ENCODE measurements at places on chromosomes 11 and 22.

GRCh38 chr11:81852896-81853295 is 880.8 kb downstream of the FAM181B start:
- no peak for DNase-seq

DNA sequence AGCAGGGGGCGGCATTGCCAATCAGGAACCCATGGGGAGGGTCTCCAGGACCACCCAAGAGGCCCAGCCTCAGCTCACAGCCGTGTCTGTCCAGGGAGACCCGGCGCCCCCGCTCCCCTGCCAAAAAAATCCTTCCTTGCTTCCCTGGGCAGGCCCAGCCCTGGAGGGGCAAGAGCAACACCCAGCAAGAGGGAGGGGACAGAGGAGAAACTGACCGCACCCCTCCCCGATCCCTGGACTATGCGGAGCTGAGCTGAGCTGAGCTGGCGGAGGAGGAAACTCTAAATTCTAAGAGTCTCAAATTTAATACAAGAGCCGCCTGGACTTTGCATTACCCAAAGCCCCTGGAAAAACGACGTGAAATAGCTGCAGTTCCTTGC is 52.0 kb upstream of the SHISAL1 start:
- no peak for DNase-seq

DNA sequence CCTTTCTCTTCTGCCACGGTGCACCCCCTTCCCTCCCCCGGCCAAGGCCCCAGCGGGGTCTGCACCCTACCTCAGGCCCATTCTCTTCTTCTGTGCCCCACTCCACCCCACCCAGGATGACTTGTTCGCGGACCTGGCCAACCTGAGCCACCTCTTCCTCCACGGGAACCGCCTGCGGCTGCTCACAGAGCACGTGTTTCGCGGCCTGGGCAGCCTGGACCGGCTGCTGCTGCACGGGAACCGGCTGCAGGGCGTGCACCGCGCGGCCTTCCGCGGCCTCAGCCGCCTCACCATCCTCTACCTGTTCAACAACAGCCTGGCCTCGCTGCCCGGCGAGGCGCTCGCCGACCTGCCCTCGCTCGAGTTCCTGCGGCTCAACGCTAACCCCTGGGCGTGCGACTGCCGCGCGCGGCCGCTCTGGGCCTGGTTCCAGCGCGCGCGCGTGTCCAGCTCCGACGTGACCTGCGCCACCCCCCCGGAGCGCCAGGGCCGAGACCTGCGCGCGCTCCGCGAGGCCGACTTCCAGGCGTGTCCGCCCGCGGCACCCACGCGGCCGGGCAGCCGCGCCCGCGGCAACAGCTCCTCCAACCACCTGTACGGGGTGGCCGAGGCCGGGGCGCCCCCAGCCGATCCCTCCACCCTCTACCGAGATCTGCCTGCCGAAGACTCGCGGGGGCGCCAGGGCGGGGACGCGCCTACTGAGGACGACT is 15.9 kb downstream of the RTN4RL2 start:
- peak; percentile 16 for DNase-seq

DNA sequence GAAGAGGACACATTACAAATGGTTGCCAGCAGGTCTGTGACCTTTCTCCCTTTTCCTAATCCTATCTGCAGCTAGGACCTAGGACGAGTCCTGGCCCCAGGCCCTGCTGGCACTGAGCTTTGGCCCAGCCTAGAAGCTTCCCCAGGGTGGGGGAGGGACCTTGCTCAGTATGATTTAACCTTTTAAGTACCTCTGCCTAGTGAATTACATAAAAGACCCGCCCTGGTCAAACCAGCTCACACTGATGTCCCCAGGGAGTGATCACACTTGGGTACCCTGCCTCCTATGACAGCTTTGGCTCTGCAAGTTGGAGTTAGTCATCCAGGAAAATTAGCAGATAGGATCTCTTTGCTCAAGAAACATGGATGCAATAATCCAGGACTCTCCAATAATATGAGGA is 21.9 kb downstream of the ASCC2 start:
- no peak for DNase-seq

- no peak for DNase-seq
Observed at GRCh38 chr11:10498022-10498400, 42.9 kb downstream of the AMPD3 start.

- no peak for DNase-seq
Observed at GRCh38 chr11:84260862-84261261, 974.7 kb upstream of the CCDC90B start.

- no peak for DNase-seq
Observed at GRCh38 chr22:38954414-38955043, 2.9 kb upstream of the APOBEC3A start.

DNA sequence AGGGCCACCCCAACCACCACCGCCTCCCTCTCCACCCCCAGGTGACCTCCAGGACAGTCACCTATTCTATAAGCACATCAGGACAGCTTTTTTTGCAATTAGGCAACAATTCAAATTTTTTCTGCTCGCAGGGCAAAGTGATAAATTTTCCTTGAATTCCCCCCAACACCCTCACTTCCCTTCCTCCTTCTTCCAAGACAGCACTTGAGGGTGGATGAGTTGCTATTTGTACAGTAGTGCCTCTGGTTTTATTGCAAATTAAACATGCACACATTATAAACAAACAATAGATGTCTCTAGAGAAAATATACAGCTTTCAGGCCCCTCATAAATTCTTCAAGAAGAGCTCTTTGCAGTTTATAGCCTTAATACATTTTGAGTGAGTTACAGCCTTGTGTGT is 80.9 kb upstream of the USP47 start:
- DNase-seq, result no peak

GRCh38 chr22:36923131-36923788 is 9.8 kb downstream of the CSF2RB start:
- no peak for DNase-seq

GRCh38 chr11:22635689-22636088 is 10.1 kb upstream of the FANCF start:
- no peak for DNase-seq

- DNase-seq, result no peak
Observed at GRCh38 chr22:39332441-39333064, 13.1 kb upstream of the RPL3 start.

DNA sequence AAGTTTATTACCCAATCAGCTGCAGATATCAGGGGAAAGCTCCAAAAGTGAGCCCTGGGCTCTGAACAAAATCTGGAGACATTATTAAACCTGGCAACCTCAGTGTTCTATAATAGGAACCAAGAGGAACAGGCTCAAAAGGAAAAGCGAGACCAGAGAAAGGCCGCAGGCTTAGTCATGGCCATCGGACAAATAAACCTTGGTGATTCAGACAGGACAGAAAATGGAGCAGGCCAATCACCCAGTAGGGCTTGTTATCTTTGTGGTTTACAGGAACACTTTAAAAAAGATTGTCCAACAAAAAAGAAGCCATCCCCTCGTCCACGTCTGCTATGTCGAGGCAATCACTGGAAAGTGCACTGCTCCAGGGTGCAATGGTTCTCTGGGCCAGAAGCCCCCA is 7.7 kb upstream of the PANX1 start:
- DNase-seq, result no peak

- no peak for DNase-seq
Observed at GRCh38 chr11:17687946-17688670, 31.3 kb upstream of the MYOD1 start.

DNA sequence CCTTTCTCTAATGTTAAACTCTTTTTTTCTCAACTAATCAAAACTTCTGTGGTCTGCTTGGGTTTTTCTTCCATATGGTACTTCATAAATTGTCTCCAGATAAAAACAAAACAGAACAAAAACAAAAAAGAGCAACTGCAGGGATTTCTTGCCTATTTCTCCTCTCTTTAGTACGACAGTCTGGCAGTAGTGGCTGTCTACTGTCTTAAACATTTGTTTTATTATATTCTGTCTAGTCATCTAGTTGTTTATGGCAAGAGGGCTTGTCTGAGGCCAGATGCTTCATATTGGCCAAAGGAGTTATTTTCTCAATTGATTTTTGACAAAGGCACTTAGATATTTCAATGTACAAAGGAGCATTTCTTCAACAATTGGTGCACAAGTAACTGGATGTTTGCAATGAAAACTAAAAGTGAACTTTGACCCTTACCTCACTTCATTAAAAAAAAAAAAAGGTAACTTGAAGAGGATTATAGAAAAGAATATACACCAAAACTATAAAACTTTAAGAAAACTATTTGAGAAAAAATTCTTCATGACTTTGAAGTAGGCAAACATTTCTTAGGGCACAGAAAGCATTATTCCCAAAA is 404.2 kb downstream of the LUZP2 start:
- DNase-seq, result no peak

GRCh38 chr22:43889201-43889859 is 2.5 kb downstream of the PNPLA5 start:
- no peak for DNase-seq

GRCh38 chr11:44224867-44225501 is 85.0 kb downstream of the ALX4 start:
- no peak for DNase-seq

DNA sequence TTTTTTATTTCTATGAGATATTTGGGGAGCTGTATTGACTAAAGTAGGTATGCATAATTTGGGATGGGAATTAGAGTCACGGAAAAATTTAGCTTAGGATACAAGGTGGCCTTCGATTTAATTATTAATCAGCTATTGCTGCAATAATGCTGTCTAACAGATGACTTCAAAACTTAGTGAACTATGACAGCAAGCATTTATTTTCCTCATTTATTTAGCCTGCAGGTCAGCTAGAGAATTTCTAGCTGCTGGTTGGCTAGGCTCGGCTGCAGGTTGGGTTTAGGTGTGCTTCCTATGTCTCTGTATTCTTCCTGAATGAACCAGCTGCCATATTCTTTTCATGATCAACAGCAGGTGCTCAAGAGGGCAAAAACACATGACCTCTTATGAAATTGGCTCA is 181.8 kb upstream of the RAG2 start:
- no peak for DNase-seq

DNA sequence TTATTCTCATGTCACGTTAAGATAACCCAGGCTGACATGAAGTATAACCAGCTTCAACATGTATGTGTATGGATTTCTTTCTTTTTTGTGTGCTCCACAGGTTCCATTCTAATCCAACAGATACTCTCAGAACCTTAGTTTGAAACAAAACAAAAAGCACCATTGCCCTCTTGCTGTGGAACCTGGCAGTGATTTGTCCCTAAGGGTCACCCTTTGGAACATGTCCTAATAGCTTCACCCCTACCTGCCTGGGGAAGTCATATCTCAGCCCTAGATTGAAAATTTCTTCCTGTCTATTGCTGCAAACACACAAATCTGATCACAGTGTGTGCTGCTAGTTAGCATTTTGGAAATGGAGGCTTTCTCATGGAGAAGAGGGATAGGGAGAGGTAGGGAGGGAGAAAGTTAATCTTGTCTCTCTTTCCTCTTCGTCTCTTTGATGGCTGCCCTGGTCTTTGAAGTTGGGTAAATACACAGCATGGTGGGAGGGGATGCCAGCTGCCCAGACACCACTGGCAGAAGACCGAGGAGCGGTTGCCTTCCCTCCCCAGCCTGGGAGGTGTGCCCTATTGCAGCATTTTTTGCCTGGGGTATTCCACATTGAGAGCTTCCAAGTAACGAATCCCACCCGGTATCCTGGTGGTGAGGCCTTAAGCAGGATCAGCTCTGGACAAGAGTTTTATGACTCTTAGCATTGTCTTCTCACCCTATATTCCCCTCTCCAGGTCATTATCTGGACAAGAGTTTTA is 11.6 kb upstream of the CADM1 start:
- no peak for DNase-seq

- DNase-seq, result peak; percentile 40
Observed at GRCh38 chr11:72589802-72590761, 84.1 kb downstream of the PDE2A start.

- DNase-seq, result no peak
Observed at GRCh38 chr11:112255067-112255720, 5.5 kb downstream of the PLET1 start.

- DNase-seq, result no peak
Observed at GRCh38 chr11:6297831-6298230, 22.5 kb downstream of the CAVIN3 start.

- no peak for DNase-seq
Observed at GRCh38 chr11:69669486-69669885, 5.7 kb downstream of the LTO1 start.

GRCh38 chr11:119339589-119340334 is 921 bp downstream of the C1QTNF5 start:
- DNase-seq, result no peak

DNA sequence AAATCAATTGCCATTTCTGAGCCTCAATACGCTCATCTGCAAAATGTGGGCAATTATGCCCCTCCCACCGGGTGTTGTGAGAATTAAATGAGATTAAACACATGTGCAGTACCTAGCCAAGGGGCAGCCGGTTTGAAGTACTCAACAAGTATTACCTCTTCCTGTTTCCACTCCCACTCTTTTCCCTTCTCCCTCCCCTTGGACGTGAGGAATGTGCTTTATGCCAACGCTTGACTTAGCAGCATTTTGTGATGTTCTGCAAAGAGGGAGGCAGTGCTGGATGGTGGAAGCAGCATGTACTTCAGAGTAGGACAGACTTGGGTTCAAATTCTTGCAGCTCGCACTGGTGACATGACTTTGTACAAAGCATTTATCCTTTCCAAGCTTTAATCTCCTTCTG is 306.0 kb downstream of the BUD13 start:
- DNase-seq, result no peak

DNA sequence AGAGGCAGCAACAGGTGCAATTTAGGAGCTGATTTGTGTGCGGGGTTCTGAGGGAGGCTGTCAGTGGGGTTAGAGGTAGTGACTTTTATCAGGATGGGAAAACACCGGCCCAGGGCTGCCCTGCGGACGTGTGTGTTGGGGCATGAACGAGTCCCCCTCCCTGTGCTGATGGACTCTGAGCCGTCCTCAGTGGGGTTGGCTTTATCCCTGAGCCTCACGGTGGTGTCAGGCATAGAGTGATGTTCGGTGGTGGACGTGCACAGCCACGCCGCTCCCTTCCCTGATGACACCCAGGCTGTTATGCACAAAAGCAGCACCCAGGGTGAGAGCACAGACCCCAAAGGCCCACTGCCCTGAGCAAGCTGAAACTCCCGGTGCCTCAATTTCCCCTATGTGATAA is 809.1 kb downstream of the BRD1 start:
- DNase-seq, result no peak

- DNase-seq, result no peak
Observed at GRCh38 chr22:31938296-31938695, 6.0 kb upstream of the YWHAH start.

GRCh38 chr22:49451070-49451840 is 376.4 kb downstream of the BRD1 start:
- DNase-seq, result no peak

DNA sequence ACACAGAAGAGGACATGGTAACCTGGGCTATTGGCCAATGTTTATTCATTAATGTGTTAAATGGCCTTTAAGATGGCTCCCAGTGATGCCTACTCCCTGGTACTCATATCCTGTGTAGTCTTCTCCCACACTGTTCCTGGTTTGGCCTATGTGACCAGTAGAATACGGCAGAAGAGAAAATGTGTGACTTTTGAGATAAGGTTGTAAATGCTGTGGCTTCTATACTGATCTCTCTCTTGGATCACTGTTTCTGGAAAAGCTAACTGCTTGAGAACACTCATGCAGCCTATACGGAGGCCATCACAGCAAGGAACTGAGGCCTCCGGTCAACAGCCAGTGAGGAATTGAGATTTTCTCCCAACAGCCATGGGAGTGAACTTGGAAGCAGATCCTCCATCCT is 24.1 kb downstream of the MAML2 start:
- DNase-seq, result no peak

- DNase-seq, result no peak
Observed at GRCh38 chr22:48717076-48717810, 1110.4 kb downstream of the BRD1 start.

Measured in stimulated activated CD8-positive, alpha-beta memory T cell treated with anti-CD3 and anti-CD28 coated beads, Interleukin-4, amount 100 ng/mL, for 24 hours (primary cell).